ENCODE measurements at places on chromosomes 12 and 14.

DNA sequence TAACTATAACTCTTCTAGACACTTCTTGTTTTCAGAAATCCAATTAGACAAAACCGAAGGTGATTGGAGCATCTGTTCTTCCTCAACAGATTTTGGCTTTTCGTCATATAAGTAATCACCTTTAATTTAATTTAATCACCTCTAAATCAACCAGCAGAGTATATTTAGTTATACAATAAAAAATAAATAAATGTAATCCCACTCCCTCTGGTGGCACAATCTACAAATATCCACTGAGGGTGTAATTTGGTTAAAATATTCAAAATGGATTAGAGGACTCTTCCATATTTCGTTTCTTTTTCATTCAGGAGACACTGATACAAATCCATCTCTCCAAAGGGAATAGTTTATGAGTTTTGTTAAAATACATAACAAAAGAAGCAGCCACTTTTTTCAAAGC is 18.3 kb upstream of the SLC35F4 start:
- DNase-seq = no peak

DNA sequence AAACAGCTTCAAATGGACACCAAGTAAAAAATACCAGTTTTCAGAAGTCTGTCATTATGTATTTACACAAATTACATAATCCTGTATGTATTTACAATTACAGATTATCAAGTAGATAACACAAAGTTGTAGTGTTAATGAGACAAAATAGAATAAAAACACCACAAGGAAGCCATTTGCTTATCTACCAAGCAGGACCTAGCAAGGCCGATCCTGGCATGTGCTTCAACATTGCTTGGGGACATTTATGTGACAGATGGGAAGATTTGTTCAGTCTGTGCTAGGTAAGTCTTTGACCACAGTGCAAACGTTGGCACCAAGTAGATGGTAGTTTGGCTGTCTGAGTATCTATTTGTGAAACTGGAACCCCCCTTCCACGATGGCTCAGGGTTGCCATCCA is 35.8 kb downstream of the BCAT1 start:
- DNase-seq = no peak

DNA sequence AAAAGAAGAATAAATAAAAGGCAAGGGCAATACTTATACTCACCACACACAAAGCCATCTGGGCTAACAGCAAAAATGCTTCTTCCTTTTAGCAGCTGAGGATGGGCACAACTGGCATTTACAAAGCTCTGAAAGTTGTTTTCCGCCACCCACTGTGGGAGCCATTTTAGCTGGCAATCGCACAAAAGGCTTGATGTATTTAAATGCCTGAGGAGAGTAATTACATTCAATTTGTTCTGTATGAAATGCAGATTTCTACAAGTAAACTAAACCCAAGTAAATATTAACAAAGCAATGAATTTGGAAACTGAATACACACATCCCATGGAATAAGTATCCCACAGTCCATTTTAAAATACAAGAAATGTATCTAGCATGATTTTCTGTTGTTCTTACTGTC is 37.5 kb downstream of the LRIG3 start:
- DNase-seq = no peak

GRCh38 chr14:54220071-54220703 is 176.6 kb upstream of the CDKN3 start:
- no peak for DNase-seq

- no peak for DNase-seq
Observed at GRCh38 chr14:84704601-84705000, 825.3 kb upstream of the FLRT2 start.

GRCh38 chr14:31207755-31208545 is at the start of gene HECTD1:
HECTD1 (minus strand) TSS chr14:31207793; CDS start chr14:31205936, 1,857 bp downstream.
- peak; percentile 91 for DNase-seq

- DNase-seq = no peak
Observed at GRCh38 chr12:1348606-1349005, 245.8 kb downstream of the FBXL14 start.

DNA sequence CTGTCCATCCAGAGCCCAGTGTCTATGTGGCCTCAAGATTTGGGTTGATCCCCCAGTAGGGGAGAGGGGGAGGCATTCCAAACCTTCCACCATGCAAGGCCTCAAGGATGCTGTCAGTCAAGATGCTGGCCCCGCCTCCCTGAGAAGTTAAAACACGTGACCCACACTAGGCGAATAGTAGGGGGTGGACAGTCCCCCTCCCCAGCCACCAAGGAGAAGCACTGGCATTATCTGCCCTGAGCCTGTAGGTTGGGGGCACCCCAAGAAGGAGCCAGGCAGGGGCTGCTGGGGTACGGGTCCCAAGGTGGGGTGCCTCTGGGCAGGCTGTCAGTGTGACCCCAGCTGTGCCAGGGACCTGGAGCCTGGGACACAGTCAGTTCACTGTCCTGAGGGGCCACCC is 2.3 kb downstream of the SLC25A29 start:
- no peak for DNase-seq

GRCh38 chr12:43861015-43861839 is 25.3 kb downstream of the TMEM117 start:
- no peak for DNase-seq

- peak; percentile 44 for DNase-seq
Observed at GRCh38 chr12:108567406-108568337, 5.3 kb downstream of the ISCU start.

Data from DMS53 (cell line).